ENCODE measurements at places on chromosomes 1 and 21.

GRCh38 chr1:229768232-229768631 lies 142.2 kb downstream of the URB2 start:
- DNase-seq: no peak

GRCh38 chr1:51863384-51863783 lies 15.1 kb downstream of the NRDC start:
- no peak for DNase-seq

DNA sequence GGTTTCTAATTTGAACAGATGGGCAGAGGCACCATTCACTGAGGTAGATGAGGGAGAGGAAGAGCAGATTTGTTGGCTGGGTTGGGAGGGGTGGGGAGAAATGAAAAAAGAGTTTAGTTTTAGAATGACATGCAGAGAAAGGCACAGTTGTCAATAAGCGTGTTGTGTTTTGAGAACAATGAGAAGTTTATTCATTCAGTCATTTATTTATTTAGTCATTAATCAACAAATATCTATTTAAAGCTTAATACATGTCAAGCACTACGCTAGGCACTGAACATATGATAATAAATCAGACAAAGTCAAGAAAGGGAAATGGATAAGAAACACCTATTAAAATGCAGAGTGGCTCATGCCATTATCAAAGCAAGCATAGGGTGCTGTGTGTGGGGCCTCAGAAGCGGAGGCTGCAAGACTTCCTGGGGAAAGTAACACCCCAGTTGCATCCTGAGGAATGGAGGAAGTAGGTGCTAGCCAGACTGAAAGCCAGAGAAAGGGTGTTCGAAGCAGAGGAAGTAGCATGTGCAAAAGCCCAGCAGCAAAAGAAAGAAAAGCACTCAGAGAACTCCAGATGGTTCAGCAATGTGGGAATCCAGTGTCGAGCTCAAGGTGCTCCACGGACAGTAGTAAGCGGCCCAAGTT lies 114.1 kb downstream of the RNF220 start:
- DNase-seq: no peak

GRCh38 chr1:15949453-15950245 lies 26.3 kb downstream of the ZBTB17 start:
- DNase-seq: no peak

DNA sequence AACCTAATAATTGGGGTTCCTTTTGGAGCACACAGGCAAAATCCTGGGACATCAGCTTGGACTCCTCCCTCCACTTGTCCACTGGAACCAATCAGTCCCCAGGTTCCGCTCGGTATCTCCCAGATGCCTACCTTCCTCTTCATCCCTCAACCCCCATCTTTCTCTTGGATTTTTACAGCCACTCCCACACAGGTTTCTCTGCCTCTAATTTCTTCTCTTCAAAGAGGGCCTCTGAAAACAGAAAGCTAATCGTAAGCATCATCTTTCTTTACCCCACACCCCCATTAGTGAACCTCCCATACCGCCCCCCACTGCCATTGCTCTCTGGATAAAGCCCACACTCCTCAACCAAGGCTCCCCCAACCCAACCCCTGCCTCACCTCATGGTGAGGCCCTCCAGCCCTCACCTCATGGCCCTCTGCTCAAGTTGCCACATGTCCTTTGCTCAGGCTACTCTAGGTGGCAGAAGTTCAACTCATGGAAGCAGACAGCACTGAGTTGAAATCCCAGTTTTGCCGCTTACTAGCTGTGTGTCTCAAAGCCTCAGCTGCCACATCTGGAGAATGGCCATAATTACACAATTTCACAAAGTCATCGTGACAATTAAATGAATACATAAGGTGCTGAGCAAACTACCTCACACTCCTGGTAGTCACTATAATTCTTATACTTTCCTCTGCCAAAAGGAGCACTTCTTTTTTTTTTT lies 18.1 kb upstream of the WASF2 start:
- DNase-seq: no peak

DNA sequence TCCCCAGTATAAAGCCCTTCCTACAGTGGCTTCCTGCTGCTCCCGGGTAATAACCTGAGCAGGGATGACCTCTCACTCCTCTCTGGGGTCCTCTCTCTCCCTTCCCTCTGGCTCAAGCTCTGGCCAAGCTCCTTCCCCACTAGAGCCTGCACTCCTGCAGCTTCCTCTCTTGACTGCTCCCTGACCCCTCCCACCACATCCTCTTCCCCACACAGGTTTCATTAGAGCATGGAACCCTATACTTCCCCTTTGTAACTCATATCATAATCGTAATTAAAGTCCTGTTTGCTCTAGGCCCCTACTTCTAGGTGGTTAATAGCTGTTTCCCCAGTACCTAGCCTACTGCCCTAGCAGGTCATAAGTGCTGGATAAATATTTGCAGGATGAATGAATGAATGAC lies 146.2 kb downstream of the C1orf21 start:
- DNase-seq: no peak

- DNase-seq: no peak
Measured at GRCh38 chr1:50700621-50701020, 259.4 kb downstream of the FAF1 start.

Measured in NCI-H446 (cell line).